Lung microvascular endothelial cell (primary cell): ENCODE measurements at places on chromosomes 7 and 10.

- peak; percentile 80 for DNase-seq
Observed at GRCh38 chr10:63083904-63084689, 49.0 kb upstream of the NRBF2 start.

DNA sequence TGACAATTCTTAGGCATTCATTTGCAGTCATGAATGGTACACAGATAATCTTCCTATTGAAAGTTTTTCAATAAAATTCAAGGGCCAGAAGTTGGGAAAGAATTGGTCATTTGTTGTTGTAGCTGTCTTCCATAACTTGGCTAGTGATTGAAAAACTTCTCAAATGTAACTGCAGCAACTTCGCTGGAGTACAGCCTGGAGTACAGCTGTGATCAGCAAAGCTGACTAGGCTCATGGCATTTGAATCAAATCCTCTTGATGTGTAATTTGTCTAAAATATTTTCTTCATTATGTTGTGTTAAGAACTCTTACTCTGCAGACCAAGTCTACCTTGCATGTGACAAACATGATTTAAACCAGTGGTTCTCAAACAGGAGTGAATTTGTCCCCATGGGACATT is 226.5 kb upstream of the STEAP1 start:
- no peak for DNase-seq

DNA sequence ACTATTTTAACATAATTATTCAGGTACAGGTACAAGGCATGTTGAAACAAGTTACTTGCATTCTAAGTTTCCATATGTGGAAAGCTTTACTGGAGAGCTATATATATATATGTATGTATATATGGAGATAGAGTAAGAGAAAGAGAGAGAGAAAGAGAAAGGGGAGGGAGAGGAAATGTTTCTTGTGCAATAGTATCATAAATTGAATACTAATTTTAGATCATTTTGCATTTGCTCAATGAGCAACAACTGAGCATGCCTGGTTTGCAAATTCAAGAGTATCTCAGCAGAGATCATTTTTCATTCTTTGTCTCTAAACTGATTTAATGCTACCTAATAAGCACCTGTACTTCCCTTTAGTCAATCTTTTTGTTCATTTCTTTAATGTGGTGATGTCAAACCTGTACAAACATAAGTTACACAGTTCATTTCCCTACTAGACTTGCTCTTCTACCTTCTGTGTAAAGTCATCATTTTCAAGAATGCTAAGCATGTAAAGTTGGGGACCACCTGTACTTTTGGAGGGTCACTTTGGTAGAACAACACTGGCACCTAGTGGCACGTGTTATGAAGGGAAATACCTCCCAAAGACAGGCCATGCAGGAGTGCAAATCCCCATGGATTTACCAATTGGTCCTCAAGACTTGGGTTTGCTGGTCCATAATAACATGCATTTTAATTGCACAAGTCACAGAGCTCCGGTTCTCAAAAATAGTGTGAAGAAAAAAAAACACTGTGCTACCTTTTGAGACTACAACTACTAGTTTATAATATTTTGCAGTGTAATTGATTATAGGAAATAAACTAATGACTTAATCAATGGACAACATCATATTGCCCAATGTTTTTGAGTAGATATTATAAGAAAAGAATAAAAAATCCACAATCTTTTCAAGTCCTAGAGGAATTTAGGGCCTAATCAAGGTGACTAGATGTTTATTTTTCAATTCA is 431.2 kb upstream of the IGFBP3 start:
- DNase-seq: peak; percentile 26

DNA sequence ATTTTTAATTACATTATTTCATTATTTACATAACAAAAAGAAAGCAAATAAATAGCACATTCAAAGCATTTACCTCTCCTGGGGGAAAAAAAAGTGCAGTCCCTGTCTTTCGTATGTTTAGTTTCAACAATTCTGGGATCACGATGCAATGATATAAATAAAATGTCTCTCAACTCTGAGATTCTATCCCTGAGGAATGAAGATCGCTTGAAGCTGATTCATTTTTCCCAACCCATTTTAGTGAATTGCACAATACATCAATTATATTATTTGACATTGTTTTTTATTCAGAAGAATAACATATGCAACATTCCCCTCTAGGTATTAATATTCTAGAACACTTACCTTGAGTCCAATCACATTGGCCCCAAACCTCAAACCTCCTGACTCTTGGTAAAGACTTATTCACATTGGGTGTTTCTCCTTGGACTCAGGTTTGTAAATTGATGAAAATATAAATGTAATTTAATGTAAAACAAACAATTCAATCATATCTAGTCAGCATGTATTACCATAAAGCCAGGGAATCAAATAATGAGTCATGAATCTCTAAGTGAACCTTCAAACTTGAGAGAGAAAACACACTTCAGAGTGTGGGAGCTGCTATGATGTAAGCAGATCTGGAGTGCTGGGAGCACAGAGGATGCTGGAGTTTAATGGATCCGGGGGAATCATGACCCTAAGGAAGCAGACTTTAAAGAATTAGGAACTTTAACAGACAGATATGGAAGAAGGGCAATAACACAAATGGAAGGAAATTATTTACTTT is 5.3 kb upstream of the SCIN start:
- no peak for DNase-seq

- no peak for DNase-seq
Observed at GRCh38 chr10:5644930-5645329, 21.5 kb downstream of the ASB13 start.

GRCh38 chr7:67448271-67448670 is 451.6 kb downstream of the TYW1 start:
- no peak for DNase-seq

GRCh38 chr7:66308411-66308810 is 103.3 kb downstream of the TPST1 start:
- peak; percentile 86 for DNase-seq

- no peak for DNase-seq
Observed at GRCh38 chr7:36281945-36282717, 107.5 kb upstream of the ANLN start.

GRCh38 chr10:2760736-2761135 is 306.6 kb upstream of the PFKP start:
- no peak for DNase-seq

DNA sequence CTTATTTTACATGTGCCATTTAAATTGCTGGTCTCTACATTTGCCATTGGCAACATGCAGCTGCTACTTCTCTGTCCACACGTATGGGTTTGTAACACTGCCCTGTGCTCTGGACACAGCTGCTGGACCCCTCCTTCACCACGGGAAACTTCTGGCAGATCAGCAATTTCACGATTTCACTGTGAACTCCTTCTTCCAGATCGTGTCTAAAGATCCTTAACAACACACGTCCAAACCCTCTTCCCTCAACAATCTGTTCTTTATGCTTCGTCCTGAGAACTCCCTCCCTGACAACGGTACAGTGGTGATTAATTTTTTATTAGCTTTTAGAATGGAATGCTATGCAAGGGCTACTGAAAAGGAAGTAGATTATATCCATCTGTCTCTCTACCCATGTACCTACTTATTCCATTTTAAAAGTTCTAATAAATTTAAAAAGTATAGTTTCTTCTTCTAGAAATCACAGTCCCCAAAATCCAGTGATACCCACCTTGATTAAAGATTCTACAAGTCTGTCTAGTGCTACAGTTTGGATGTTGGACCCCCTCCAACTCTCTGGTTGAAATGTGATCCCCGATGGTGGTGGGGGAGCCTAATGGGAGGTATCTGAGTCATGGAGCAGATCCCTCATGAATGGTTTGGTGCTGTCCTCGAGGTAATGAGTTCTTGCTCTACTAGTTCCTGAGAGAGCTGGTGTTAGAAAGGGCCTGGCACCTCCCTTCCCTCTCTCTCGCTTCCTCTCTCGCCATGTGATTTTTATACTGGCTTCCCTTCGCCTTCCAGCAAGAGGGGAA is 81.0 kb downstream of the KIAA1549 start:
- no peak for DNase-seq

GRCh38 chr10:102769375-102770107 is 25.8 kb downstream of the WBP1L start:
- DNase-seq: no peak

DNA sequence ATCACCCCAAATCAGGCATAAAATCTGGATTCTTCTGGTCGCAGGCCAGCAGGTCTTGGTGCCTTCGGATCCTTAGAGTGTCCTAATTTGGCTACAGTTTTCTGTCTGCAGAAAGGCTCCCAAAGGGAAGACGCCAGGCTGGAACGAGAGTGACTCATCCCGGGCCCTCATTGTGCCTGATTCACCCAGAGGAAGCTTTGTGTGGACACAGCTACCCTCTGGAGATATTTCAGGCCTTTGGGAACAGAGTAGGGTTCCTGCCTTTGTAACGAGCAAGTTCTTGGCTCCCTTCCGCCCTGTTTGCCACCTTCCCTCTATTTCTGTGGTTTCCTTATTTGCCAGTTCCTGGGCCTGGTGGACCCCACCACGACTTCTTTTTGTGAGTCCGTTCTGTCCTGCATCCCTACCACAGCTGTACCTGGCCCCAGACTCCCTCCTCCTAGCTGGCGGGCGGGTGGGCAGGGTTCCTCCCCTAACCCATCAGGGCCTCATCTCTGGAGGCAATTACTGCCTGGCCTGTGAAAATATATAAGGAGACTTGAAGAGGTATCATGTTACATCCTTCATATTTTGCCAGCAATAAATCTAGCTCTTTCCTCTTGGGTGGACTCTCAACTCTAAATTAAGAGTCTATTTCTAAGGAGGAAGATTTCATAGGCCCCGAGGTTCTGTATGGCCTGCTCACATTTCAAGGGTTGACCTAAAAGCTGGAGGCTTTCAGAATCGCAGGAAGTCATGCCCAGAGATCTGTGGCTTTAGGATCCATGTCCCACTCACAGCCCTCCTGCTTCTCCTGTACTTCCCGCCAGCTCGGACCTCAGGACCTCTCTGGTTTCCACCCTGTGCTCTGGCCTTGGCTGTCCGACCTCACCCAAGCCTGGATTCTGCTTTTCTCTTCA is 219.2 kb upstream of the ZNF32 start:
- peak; percentile 85 for DNase-seq

- peak; percentile 72 for DNase-seq
Observed at GRCh38 chr7:96157856-96158255, 164.0 kb downstream of the SLC25A13 start.

DNA sequence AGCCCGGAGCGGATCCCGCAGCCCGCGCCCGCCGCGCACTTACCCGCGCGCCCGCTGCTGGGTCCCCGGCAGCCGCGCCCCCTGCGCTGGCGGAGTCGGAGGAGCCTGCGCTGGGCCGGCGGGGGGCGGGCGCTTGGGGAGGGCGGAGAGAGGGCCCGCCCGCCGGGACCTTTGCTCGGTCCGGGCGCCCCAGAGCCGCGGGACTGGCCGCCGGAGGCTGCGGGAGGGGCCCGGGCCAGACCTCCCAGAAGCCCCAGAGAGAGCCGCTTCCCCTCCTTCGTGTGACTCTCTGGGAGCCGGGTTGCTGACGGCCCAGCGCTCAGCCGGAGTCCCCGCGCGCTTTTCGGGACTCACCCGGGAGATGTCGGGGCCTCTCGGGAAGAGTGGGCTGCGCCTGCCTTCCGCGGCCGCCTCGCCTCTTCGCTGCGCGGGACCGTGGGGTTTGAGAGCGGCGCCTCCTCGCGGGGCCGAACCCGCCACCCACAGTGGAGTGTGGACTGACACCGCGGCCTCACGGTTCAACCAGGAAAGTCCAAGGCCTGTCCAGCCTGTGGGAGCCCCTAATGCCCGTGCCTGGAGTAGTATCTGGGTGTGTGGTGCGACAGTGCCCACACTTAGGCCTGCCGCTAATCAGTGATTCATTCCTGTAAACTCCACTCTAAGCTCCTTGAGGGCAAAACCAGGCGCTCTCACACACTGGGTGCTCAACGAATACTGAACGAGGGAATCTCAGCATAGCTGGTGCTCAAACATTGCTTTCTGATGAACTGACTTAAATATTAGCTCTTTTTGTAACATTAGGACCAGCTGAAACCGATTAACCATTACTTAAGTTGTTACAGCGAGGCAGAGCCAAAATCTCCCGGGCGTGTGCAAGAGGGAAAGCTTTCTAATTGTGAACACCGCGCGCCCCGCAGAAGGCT is at the start of gene GSDME:
Gene GSDME, minus strand, starts transcription at position 112 of the 923 bp plus-strand sequence. CDS start 7,690 bp downstream, outside the sequence.
- DNase-seq: peak; percentile 65

- no peak for DNase-seq
Observed at GRCh38 chr7:28988810-28989209, 30.7 kb upstream of the TRIL start.

GRCh38 chr7:14430926-14431325 is 441.5 kb upstream of the ETV1 start:
- DNase-seq: no peak

GRCh38 chr7:20913853-20914252 is 127.2 kb upstream of the SP8 start:
- DNase-seq: no peak

DNA sequence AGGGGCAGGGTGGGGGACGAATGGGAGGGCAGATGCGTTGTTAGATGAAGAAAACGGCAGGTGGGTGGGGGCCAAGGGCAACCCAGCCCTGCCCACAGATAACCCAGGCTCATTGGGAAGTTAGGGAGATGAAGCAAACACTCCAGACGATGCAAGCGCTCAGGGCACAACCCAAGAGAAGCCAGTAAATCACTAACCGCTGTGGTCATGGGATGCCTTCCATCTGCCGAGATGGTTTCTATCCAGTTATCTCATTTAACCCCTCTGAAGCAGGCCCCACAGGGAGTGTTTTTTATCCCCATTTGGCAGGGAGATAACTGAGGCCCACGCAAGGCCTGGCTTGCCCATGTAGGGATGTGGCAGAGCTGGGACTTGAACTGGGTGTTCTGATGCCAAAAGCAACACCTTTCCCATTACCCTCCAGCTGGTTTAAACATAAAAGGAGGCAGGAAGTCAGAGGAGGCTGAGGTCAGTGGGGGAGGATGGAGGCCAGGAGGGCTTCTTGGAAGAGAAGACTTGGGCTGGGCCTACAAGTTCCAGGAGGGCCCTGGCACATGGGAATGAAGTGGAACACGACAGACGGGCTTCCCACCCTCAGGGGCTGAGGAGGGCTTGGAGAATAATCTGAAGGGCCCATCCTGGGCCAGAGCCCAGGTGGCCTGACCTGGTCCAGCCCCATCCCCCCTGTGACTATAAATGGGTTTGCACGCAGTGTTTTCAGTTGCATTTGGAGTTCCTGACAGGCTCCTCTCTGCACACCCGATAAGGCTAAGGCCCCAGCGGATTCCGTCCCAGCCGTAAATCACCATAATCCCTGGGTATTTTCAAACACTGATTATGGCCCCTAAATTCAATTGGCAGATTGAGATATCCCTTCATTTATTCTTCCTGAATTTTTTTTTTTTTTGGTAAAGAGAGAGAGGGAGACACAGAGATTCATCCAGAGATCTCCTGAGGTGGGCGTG is 80.9 kb downstream of the NEURL1 start:
- no peak for DNase-seq
